ENCODE measurements at places on chromosomes 11 and 22. TPM values are rescaled to one million over a fixed set of nuclear protein-coding genes. Genes with fewer than 3 reads are reported as not detected.

DNA sequence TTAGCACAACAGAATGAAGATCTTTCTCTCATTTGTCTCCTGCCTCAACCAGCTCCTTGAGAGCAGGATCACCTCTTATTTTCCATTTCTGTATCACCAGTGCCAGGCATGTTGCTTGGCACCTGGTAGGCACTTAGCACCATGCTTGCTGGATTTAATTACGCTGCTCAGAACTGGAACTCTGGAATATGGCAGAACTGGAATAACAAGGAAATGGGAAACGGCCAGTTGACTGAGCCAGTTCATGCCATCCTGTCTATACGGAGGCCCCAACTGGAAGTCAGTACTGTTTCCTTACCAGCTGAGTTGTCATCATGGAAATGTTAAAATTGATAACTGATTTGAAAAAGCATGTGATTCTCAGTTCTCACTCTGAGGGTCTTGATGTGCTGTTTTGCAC is 69.5 kb upstream of the YWHAH start:
- H3K4me1 ChIP-seq = no peaks in the 10 kb centered on the region
- no peaks in the 10 kb centered on the region for H3K36me3 ChIP-seq
- no peak overlapping the region for H3K27ac ChIP-seq
- DNase-seq = no peak
- H3K27me3 ChIP-seq = peaks cover under 1% of the 10 kb centered on the region
- H3K4me3 ChIP-seq = no peak overlapping the region

- no peak for DNase-seq
- no peak overlapping the region for H3K27ac ChIP-seq
- no peaks in the 10 kb centered on the region for H3K36me3 ChIP-seq
- no peak overlapping the region for H3K4me3 ChIP-seq
These were observed 171.3 kb downstream of the WNT11 start for GRCh38 chr11:76035020-76035419.

DNA sequence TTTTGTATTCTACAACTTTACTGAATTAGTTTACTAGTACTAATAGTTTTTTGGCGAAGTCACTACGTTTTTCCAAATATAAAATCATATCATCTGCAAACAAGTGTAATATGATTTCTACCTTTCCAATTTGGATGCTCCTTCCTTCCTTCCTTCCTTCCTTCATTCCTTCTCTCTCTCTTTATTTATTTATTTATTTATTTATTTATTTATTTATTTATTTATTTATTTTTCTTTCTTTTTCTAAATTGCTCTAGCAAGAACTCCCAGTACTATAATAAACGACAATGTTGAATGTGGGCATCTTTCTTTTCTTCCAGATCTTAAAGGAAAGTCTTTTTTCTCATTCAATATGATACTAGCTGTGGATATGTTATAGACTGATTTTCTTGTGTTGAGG is 656.0 kb upstream of the LUZP2 start:
- no peak overlapping the region for H3K4me3 ChIP-seq
- no peak for DNase-seq
- H3K27ac ChIP-seq = no peak overlapping the region
- no peaks in the 10 kb centered on the region for H3K4me1 ChIP-seq
- H3K27me3 ChIP-seq = no peaks in the 10 kb centered on the region
- H3K36me3 ChIP-seq = peaks cover 4% of the 10 kb centered on the region

GRCh38 chr11:23315286-23315685 is 455.0 kb upstream of the CCDC179 start:
- no peaks in the 10 kb centered on the region for H3K27me3 ChIP-seq
- H3K4me1 ChIP-seq = peaks cover 4% of the 10 kb centered on the region
- no peak overlapping the region for H3K4me3 ChIP-seq
- DNase-seq = no peak

DNA sequence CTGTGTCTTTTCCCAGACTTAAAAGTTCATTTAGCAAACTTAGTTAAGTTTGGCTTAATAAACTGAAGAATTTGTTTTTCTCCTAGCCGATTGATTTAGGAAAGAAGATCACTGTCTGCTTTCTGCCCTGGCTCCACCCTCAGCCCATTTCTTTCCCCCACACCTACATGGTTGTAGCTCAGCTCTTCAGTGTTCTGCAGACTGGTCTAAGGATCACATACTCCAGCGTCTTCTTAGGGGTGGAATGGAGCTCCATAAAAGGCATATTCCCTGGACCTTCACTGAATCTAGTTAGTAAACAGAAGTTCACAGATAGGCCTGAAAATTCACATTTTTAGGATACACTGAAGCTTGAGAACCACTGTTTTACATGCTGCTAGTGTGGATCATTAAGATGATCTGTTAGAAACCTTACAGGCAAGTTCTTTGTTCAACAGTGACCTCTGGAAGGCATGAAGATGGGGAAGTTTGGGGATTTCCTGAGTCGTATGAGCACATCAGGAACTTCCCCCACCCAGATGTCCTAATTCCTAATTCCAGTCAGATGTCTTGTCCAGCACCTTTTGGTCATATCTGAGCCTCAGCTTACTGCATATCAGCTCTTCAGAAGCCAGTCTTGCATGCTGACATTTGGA is 16.8 kb downstream of the PIWIL4 start:
- DNase-seq = no peak
- H3K4me3 ChIP-seq = no peak overlapping the region
- H3K27ac ChIP-seq = no peak overlapping the region
- H3K27me3 ChIP-seq = no peaks in the 10 kb centered on the region

DNA sequence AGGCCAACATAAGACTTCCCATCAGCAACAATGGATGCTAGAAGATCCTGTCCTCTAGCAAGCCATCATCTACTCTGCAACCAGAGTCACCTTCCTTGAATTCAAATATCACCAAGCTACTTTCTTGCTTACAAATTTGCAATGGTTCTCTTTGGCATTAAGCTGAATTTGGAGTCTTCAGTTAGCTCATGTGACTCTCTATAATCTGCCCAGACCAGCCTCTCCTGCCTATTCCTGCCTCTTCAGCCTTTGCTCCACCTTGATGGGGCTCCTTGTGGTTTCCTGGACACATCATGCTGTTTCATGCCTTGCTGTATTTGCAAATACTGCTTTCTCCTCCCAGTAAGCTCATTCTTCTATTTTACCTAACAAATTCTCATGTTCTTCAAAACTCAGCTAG is 82.3 kb downstream of the RASSF10 start:
- H3K4me1 ChIP-seq = no peaks in the 10 kb centered on the region
- no peaks in the 10 kb centered on the region for H3K36me3 ChIP-seq
- no peak overlapping the region for H3K27ac ChIP-seq
- DNase-seq = no peak
- H3K4me3 ChIP-seq = no peak overlapping the region

- H3K4me3 ChIP-seq = no peak overlapping the region
- H3K36me3 ChIP-seq = no peaks in the 10 kb centered on the region
- peaks cover 2% of the 10 kb centered on the region for H3K4me1 ChIP-seq
- DNase-seq = no peak
These were observed 38.2 kb downstream of the CD6 start for GRCh38 chr11:61009392-61010275.

GRCh38 chr11:34356913-34357700 is 703 bp downstream of the ABTB2 start:
- peak overlapping the region; percentile 65 for H3K27ac ChIP-seq
- peaks cover 21% of the 10 kb centered on the region for H3K4me1 ChIP-seq
- DNase-seq = peak; percentile 73
- peak overlapping the region; percentile 85 for H3K4me3 ChIP-seq
- H3K27me3 ChIP-seq = peaks cover 24% of the 10 kb centered on the region
- H3K36me3 ChIP-seq = peaks cover 5% of the 10 kb centered on the region

- no peak for DNase-seq
- no peak overlapping the region for H3K27ac ChIP-seq
- H3K4me1 ChIP-seq = no peaks in the 10 kb centered on the region
- peaks cover 2% of the 10 kb centered on the region for H3K27me3 ChIP-seq
- H3K4me3 ChIP-seq = no peak overlapping the region
- H3K36me3 ChIP-seq = no peaks in the 10 kb centered on the region
These were observed 10.5 kb upstream of the YAP1 start for GRCh38 chr11:102099755-102100154.

- H3K4me3 ChIP-seq = no peak overlapping the region
- H3K36me3 ChIP-seq = no peaks in the 10 kb centered on the region
- H3K27me3 ChIP-seq = no peaks in the 10 kb centered on the region
- DNase-seq = no peak
- H3K27ac ChIP-seq = no peak overlapping the region
These were observed 1497.0 kb upstream of the TENM4 start for GRCh38 chr11:80937842-80938241.

DNA sequence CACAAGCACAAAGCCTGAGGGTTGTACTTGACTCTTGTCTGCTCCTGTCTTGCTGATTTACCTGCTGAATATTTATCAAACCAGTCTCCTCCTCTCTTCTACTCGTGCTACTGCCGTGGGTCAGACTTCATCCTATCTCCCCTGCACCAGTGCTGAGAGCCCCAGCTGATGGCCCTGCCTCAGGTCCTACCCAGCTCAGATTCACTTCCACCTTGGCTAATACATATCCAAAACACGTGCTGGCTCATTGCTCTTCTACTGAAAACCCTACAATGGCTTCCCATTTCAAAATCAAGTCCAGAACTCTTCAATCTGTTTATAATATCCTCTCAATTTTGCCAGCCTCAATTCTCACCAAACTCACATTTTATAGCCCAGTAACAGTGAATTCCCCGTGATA is 48.3 kb downstream of the RAB30 start:
- H3K4me3 ChIP-seq = no peak overlapping the region
- DNase-seq = no peak
- no peak overlapping the region for H3K27ac ChIP-seq
- H3K4me1 ChIP-seq = peaks cover 29% of the 10 kb centered on the region
- peaks cover 8% of the 10 kb centered on the region for H3K36me3 ChIP-seq
- peaks cover 2% of the 10 kb centered on the region for H3K27me3 ChIP-seq

GRCh38 chr11:69213316-69213715 is 57.6 kb downstream of the SMIM38 start:
- no peak overlapping the region for H3K4me3 ChIP-seq
- H3K27ac ChIP-seq = no peak overlapping the region
- peaks cover 3% of the 10 kb centered on the region for H3K27me3 ChIP-seq
- no peak for DNase-seq
- peaks cover 14% of the 10 kb centered on the region for H3K4me1 ChIP-seq

GRCh38 chr22:42697542-42698013 is 23.1 kb downstream of the A4GALT start:
- no peak overlapping the region for H3K4me3 ChIP-seq
- H3K27me3 ChIP-seq = peaks cover 7% of the 10 kb centered on the region
- H3K36me3 ChIP-seq = peaks cover 5% of the 10 kb centered on the region
- H3K4me1 ChIP-seq = peaks cover 18% of the 10 kb centered on the region
- no peak overlapping the region for H3K27ac ChIP-seq
- no peak for DNase-seq

GRCh38 chr22:47437636-47438035 is 675.2 kb downstream of the TBC1D22A start:
- H3K27ac ChIP-seq = no peak overlapping the region
- no peak overlapping the region for H3K4me3 ChIP-seq
- H3K36me3 ChIP-seq = peaks cover 8% of the 10 kb centered on the region
- no peak for DNase-seq
- peaks cover 3% of the 10 kb centered on the region for H3K27me3 ChIP-seq

- H3K4me3 ChIP-seq = no peak overlapping the region
- H3K4me1 ChIP-seq = no peaks in the 10 kb centered on the region
- no peak overlapping the region for H3K27ac ChIP-seq
- H3K27me3 ChIP-seq = no peaks in the 10 kb centered on the region
These were observed 634.9 kb downstream of the METTL15 start for GRCh38 chr11:28743061-28743550.

GRCh38 chr11:130054966-130055365 is 14.7 kb upstream of the APLP2 start:
- H3K4me3 ChIP-seq = no peak overlapping the region
- no peaks in the 10 kb centered on the region for H3K27me3 ChIP-seq
- no peaks in the 10 kb centered on the region for H3K4me1 ChIP-seq
- H3K36me3 ChIP-seq = no peaks in the 10 kb centered on the region
- no peak overlapping the region for H3K27ac ChIP-seq
- no peak for DNase-seq

- H3K4me3 ChIP-seq = no peak overlapping the region
- peaks cover 13% of the 10 kb centered on the region for H3K4me1 ChIP-seq
- DNase-seq = no peak
These were observed 4.6 kb downstream of the TRABD start for GRCh38 chr22:50190182-50190940.

DNA sequence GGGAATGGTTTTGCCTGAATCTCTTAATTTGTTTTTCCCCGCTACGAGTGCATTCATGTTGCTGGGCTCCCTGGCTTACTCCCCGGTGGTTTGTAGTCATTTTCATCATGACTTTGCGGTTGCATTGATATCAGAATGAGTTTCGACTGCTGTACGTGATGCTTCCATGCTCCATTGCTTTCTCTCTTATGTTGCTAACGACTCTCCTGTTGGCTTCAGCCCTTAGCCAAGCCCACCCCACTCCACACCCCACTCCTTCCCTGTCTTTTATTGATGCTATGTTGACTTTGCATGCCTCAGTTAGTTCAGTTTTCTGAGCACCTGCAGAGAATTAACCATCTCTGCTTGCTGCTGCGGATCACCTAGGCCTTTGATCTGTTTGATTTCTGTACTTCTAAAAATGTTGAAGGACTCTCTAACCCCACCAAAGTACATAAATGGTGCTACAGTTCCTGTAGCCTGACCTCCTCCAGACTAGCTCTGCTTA is 65.3 kb downstream of the ARFGAP2 start:
- peaks cover 6% of the 10 kb centered on the region for H3K27me3 ChIP-seq
- DNase-seq = no peak
- no peaks in the 10 kb centered on the region for H3K4me1 ChIP-seq
- H3K4me3 ChIP-seq = no peak overlapping the region
- no peaks in the 10 kb centered on the region for H3K36me3 ChIP-seq
- no peak overlapping the region for H3K27ac ChIP-seq

GRCh38 chr11:19432370-19433061 is 191.8 kb upstream of the E2F8 start:
- H3K27me3 ChIP-seq = peaks cover 10% of the 10 kb centered on the region
- H3K36me3 ChIP-seq = peaks cover 10% of the 10 kb centered on the region
- H3K4me1 ChIP-seq = peaks cover 44% of the 10 kb centered on the region
- peak overlapping the region; percentile 90 for H3K27ac ChIP-seq
- no peak for DNase-seq
- H3K4me3 ChIP-seq = peak overlapping the region; percentile 64

Gene FOSL1
- not detected for total RNA-seq

Gene SLC29A2
- total RNA-seq = 2.8 TPM

Gene POU2AF2
- total RNA-seq = not detected

Gene OR52R1
- total RNA-seq = not detected

Gene SMIM35
- total RNA-seq = not detected

Gene NAALAD2
- 7.2 TPM for total RNA-seq

Gene SLC22A9
- total RNA-seq = not detected

Data from glutamatergic neuron (in vitro differentiated cells).